ENCODE measurements at places on chromosomes 11 and 22.

GRCh38 chr11:34652191-34652973 is 31.5 kb downstream of the EHF start:
- no peak for DNase-seq
- H3K27me3 ChIP-seq = no peaks in the 10 kb centered on the region
- no peaks in the 10 kb centered on the region for H3K36me3 ChIP-seq

DNA sequence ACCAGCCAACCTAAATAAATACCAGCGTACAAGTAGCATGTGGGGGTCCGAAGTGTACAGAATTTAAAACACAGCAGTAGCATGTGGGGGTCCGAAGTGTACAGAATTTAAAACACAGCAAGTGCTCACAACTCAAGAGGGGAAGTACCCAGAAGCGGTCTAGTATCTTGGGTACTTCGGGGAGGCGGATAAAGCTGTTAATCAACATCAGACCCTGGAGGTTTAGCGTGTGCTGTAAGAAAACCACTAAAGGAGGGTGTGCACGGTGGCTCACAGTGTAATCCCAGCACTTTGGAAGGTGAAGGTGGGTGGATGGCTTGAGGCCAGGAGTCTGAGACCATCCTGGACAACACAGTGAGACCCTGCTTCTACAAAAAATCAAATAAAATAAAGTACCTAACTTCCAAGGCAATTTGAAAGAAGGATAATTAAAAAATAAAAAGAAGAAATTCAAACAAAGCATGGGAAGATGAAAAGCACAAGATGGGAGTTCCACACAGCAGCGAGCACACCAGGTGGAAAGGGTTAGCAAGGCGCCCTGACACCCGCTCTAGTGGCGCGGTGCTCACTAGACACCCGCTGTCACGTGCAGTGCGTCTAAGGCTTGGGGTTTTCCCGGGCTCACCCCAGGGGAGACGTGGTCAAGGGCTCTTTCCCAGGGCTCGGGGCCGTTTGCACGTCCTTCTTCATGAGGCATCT is 35.0 kb upstream of the MOB2 start:
- H3K4me3 ChIP-seq = no peak overlapping the region
- DNase-seq = no peak
- no peaks in the 10 kb centered on the region for H3K27me3 ChIP-seq
- no peaks in the 10 kb centered on the region for H3K36me3 ChIP-seq

DNA sequence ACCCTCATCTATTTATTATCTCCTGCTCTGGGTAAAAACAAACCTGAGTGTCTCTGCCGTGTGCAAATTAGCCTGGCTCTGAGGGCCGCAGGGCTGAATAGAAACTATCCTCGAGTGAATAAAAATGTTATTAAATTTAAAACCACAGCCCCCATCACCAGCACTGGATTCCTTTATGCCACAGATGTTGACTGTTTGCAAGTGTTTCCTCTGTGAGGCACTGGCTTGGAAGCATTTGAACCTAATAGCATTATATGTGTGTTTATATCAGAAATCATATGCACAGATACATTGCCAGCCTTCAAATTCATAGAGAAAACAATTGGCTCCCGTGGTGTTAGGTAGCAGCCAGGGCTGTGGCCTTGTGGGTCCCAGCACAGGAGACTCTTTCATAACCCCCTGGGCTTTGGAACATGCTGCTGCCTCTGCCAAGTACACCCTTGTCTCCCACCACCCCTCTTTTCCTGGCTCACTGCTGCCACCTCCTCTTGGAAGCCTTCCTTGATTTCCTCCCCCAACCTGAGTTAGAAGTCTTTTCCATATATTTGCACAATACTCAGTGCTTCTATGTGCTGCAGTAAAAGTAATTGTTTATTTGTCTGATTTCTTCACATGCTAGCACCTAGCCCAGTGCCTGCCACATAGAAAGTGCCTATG is 294.4 kb downstream of the DDX10 start:
- H3K27me3 ChIP-seq = no peaks in the 10 kb centered on the region
- H3K4me1 ChIP-seq = peaks cover 36% of the 10 kb centered on the region
- H3K27ac ChIP-seq = peak overlapping the region; percentile 87
- H3K36me3 ChIP-seq = no peaks in the 10 kb centered on the region
- peak overlapping the region; percentile 38 for H3K4me3 ChIP-seq
- peak; percentile 36 for DNase-seq

DNA sequence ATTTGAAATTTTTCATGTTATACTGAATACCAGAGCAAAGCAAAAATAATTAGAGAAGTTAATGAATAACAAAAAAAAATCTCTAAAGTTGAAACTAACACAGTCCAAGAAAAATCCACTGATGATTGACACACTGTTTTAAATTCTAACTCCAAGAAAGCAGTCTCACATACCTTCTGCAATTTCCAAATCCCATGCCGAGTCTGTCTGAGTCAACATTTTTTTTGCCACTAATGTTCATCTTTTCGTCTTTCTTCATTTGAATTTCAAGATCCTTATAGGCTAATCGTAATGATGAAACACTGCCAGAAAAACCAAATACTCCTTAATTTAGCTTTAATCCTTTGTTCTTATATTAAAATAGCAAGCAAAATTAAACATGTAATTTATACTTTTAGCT is 39.5 kb downstream of the ARFGAP3 start:
- no peaks in the 10 kb centered on the region for H3K4me1 ChIP-seq
- DNase-seq = no peak

DNA sequence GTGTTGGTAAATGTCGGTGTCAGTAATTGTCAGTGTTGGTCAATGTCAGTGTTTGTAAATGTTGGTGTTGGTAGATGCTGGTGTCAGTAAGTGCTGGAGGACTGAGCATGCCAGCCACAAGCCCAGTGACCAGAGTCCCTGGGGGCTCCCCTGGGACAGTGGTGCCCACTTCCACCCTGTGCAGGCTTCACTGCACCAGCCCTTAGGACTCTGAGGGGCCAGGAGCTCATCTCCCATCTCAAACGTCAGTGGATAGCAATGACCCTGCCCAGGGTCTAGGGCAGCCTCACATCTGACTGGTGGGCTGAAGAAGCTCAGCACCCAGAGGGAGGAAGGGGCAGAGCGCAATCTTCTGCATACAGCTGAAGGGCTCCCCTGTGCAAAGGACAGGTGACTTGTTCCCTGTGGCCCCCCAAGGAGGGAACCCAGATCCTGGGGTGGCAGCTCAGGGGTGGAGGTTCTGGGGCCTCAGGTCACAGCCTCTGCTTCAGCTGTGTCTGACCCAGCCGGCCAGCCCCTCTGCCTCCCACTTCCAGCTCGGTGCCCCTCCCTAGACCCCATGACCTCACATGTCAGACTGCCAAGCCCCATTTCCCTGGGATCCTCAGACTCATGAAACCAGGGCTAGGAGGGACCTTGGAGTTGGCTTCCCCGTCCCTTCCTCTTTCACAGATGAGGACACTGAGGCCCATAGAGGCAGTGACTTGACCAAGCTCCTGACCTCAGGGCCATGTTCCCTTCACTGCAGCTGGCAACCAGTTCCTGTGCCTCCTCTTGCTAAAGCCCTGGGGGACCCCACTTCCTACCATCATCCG is 138.4 kb downstream of the CRYBB2 start:
- no peak for DNase-seq
- no peak overlapping the region for H3K4me3 ChIP-seq
- H3K27ac ChIP-seq = no peak overlapping the region
- peaks cover 4% of the 10 kb centered on the region for H3K36me3 ChIP-seq

GRCh38 chr11:94926271-94926625 is 47.1 kb downstream of the CWC15 start:
- peaks cover 48% of the 10 kb centered on the region for H3K4me1 ChIP-seq
- H3K4me3 ChIP-seq = no peak overlapping the region
- no peaks in the 10 kb centered on the region for H3K36me3 ChIP-seq
- peak overlapping the region; percentile 87 for H3K27ac ChIP-seq
- no peaks in the 10 kb centered on the region for H3K27me3 ChIP-seq
